ENCODE measurements at places on chromosomes 13 and 19.

DNA sequence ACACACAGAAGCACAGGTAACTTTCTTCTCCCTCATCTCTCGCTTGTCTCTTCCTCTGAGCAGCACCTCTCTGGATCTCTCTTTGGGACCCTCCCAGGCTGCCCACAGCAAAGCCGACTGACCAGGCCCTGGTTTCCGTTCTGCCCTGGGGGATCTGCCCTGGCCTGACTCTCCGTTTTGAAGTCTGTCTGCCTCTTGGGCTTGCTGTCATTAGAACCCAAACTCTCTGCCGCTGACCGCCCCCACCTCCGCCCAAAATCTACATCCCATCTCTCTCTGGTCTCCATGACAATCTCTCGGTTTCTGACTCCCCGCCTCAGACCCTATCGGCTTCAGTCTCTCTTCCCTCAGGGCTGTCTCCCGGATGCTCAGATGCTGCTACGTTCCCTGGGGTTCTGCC is 6.9 kb downstream of the KCNC3 start:
- no peak for DNase-seq

- DNase-seq, result no peak
Observed at GRCh38 chr13:23763318-23763717, 125.9 kb downstream of the MIPEP start.

GRCh38 chr19:50710094-50710493 is 9.5 kb downstream of the SHANK1 start:
- no peak for DNase-seq

DNA sequence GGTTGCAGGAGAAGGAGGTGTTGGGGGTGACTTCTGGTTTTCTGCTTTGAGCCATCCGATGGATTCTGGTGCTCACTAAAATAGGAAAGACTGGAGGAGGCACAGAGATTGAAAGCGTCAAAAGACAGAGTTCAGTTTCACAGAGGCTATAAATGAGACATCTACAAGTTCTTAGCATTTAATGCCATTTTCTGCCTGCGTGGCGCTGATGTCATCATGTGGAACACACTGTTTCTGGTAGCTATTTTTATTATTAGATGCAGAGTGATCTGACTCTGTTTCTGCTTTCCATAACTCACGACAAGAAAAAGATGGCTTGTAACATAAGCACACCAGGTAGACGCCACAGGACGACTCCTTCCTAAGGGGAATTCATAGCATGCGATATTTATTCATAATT is 3.3 kb upstream of the SLC39A3 start:
- DNase-seq, result no peak

GRCh38 chr13:42834946-42835345 is 53.6 kb downstream of the FAM216B start:
- no peak for DNase-seq

- no peak for DNase-seq
Observed at GRCh38 chr19:19053508-19054314, 10.1 kb upstream of the SLC25A42 start.

- DNase-seq, result no peak
Observed at GRCh38 chr19:1136201-1136600, 32.4 kb downstream of the GPX4 start.

DNA sequence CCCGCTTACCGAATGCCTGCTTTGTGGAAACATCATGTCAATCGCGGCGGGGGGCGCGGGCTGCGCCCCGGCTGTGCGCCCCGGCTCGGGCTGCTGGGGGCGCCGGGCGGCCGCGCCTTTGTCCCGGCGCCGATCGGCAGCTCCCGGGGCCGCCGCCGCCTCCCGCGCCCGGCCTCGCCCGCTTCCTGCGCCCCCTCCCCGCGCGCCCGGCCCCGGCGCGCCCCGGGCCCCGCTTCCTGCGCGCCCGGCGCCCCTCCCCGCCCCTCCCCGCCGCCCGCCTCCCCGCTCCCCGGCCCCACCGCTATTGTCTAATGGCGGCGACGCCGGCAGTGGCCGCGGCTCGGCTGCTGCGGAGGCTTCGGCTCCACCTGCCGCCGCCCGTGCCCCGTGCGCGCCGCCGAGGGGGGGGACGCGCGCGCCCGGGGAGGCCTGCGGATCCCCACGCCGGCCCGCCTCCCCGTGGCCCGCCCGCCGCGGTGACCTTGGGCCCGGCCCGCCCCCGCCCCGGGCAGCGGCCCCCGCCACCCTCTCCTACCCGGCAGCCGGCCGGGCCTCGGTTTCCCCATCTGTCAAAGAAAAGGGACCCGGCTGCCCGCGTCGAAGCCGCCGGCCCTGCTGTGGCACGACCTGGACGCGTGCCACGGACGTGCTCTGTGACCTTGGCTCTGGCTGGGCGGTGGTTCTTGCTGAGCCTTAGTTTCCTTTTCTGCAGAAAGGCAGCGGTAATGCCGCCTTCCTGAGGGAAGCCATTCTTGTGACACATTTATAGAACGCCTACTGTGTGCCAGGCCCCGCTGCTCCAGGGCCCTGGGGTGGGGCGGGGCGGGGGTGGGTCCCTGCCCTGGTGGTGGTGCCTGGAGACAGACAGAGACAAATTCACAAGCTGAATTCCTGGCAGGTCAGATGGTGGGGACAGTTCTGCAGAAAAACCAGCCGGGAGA is at the start of gene TLE5:
Gene TLE5 (minus strand): TSS at position 331 of the 941 bp plus-strand sequence. CDS start 295 bp downstream, at position 36.
- no peak for DNase-seq

DNA sequence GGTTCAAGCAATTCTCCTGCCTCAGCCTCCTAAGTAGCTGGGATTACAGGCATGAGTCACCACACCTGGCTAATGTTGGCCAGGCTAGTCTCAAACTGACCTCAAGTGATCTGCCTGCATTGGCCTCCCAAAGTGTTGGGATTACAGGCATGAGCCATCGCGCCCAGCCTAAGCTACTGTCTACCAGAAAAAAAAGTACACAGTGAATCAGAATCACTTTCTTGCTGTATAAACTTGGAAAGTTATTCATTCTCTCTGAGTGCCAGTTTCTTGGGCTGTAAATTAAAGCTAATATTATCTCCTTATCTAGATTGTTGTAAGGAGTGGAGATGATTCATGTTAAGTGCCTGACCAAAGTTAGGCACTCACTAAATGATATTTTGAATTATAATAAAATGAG is 242.8 kb downstream of the ENOX1 start:
- no peak for DNase-seq

GRCh38 chr19:42512130-42512636 is 16.1 kb downstream of the CEACAM1 start:
- DNase-seq, result no peak
